Activated T-cell treated with anti-CD3 and anti-CD28 coated beads for 1 hour (primary cell): ENCODE measurements at places on chromosomes 6 and 20.

- no peak for DNase-seq
Measured at GRCh38 chr6:20652299-20653084, 118.2 kb downstream of the CDKAL1 start.

DNA sequence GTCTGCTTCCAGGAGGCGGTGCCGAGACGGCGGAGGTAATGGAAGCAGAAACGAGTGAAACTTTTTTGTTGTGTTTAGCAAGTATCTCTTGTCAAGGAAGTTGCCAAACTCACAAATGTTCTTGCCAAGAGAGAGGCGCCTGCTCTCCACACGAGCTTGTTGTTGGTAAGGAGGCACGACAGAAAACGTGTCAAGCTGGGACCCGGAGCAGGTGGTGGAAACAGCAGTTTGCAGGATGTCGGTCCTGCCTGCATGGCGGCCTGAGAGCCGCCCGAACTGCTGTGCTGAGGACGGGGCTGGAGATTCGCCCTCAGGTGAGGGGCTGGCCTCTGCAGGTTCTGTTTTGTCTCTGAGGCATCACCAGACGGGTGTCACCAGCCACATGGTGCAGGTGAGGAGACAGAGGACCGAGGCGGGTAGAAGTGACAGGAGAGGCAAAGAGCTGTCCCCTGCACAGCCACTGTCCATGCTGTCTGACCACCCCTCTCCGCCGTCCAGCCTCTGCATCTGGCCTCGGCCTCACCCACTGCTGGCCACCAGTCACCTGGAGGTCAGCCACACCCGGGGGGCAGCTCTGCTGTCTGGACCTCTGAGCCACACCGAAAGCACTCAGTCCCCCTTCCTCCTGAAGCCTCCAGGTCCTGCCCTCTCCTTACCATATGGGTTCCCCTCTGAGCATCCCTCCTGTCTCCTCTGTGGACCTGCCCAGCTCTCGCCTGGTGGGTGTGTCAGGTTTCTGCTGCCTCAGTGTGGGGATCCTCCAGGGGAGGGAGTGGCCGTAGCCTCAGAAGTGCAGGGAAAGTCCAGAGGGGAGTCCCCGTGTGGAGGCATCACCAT lies 261.5 kb downstream of the TAF4 start:
- no peak for DNase-seq

DNA sequence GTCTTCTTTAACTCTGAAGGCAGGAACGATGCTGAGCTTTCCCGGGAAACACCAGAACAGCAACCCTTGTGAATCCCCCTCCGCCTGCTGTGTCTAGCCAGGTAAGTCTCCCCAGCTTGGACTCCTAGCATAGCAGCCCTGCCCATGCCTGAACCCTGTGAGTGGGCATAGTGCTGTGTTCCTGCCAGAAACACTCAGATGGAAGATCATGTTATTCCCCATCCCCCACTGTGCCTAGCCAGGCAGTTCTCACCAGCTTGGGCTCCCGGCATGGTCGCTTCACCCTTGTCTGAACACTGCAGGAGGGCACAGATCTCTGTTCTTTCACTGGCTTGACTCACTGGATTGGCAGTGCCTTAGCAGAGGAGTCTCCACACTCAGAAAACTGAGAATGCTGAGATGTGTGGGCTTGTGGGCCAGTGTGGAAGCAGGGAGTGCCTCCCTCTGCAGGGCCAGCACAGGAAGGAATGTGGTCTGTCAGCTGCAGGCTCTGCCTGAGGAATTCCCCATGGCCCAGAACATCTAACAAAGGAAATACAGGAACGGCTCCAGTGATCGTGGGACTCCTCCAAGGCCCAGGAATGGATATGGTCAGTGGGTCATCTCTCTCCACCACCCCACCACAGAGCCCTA lies 440.1 kb upstream of the ADGRB3 start:
- no peak for DNase-seq

GRCh38 chr6:17871189-17871519 lies 116.3 kb downstream of the KIF13A start:
- no peak for DNase-seq

DNA sequence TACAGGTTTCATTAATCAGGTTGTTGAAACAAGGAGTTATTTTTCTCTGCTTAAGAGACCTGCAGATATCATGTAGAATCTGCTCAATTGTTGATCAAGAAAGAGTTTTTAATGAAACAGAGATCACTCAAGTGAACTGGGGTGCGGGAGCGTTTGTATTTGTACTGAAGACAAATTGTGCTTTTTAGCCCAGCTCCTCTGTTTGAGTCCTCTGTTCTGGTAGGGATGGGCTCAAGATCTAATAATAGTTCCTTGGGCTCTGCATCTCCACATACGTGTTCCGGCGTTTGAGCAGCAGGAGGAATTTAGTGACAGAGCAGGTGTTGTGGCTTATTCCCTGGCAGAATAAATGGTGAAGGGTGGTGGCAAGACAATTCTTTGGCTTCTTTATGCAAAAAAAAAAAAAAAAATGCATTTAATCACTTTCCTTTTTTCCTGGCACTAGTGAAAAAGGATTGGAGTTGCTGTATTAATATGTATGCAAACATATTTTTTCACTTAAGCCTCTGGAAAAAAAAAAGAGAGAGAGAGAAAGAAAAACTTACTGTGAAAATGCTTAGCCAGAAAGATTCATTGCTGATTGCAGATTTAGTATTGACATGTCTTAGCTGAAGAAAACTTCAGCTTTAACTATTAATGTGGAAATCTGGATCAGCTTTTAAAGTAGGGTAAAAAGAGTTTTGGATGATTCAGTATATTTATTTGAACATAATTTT lies 4.0 kb downstream of the CITED2 start:
- no peak for DNase-seq
